Activated effector memory CD4-positive, alpha-beta T cell treated with Interleukin-2 at 50 U/mL for 16 hours (primary cell): ENCODE measurements at places on chromosomes 13 and 19.

GRCh38 chr19:34794066-34794960, 21.3 kb upstream of the ZNF599 start:
- no peak for DNase-seq

DNA sequence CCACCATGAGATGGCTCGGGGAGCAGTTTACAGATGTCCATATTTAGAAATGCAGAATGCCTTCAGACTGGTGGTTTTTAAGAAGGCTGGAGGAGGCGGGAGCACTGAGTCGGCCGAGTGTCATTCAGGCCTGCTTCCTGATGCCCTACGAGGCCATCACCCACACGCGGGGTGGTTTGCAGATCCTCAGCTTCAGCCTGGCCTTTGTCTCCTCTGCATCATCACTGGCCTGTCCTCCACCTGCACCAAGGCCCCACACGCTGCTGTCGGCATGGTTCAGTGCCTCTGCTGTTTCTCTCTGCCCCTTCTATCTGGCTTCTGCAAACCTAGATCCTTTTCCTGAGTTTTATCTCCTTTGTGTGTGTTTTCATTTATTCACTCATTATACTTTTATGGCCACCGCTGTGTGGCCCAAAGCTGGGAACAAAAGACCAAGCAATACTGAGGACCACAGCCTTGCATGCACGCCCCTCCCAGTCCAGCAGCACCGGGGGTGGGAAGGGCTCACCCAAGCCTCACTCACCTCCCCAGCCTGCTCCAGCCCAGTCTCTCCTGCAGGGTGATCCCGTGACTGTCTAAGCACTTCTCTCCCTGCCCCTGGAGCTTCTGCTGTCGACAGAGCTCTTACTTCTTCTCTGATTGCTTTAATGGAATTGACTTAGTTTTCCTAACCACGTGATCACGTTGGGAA, 240.8 kb downstream of the TEX29 start:
- no peak for DNase-seq

- no peak for DNase-seq
Observed at GRCh38 chr19:13281567-13282291, 131.5 kb downstream of the IER2 start.

- DNase-seq = no peak
Observed at GRCh38 chr13:23701186-23701585, 131.0 kb downstream of the TNFRSF19 start.

GRCh38 chr19:53866865-53867224, 838 bp upstream of the MYADM start:
- no peak for DNase-seq

DNA sequence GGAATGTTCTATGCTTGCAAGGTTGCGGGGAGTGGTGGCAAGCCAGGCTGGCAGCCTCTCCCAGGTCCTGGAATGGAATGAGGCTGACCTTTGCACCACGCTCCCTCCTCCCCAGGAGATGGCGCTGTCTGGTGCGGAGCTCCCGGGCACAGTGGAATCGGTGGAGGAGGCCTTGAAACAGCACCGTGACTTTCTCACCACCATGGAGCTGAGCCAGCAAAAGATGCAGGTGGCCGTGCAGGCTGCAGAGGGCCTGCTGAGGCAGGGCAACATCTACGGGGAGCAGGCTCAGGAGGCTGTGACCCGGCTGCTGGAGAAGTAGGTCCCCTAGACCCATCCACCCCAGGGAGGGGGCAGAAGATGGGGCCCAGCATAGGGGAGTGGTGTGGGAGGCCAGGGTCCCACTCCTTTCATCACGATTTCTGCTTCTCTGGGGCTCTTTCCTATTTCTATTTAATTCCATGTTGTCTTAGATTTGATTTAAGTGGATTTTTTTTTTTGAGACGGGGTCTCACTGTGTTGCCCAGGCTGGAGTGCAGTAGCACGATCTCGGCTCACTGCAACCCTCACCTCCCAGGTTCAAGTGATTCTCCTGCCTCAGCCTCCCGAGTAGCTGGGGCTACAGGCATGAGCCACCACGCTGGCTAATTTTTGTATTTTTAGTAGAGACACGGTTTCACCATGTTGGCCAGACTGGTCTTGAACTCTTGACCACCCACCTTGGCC, 53.2 kb upstream of the SHKBP1 start:
- peak; percentile 10 for DNase-seq

- DNase-seq = no peak
Observed at GRCh38 chr13:27203186-27203585, 31.6 kb upstream of the USP12 start.

DNA sequence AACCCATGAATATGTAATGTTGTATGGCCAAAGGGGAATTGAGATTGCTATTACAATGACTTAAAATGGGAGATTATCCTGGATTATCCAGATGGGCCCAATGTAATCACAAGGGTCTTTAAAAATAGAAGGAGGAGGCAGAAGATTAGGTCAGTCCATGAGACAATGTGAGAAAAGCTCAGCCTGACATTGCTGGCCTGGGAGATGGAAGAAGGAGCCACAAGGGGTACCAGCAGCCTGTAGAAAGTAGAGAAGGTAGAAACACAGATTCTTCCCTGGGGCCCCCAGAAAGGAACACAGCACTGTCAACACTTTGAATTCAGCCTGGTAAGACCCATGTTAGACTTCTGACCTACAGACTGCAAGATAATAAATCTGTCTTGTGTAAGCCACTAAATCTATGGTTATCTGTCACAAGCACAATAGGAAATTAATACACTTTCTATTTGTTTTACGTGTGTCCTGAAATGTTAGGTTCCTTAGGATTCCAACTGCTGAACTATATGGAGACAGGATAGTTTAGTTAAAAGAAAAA, 132.9 kb upstream of the SERP2 start:
- DNase-seq = no peak

DNA sequence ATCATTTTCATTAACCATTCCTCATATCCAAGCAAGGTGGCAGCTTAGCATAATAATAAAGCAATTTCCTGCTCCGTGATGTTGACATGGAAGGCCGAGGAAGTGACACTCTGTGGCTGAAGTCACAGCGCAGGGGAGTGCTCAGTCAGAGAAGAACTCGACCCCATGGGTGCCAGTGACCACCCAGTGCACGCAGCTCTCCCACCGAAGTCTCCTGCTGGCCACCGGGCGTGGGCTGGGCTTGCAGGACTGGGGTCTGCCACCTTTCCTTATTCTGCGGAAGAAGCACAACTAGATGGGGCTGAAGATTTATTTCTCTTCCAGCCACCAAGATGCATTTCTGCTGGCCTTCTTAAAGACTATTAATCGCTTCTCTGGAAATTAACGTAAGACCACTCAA, 132.1 kb upstream of the SPACA7 start:
- no peak for DNase-seq

GRCh38 chr13:32790731-32791130, 204.5 kb downstream of the PDS5B start:
- DNase-seq = no peak

DNA sequence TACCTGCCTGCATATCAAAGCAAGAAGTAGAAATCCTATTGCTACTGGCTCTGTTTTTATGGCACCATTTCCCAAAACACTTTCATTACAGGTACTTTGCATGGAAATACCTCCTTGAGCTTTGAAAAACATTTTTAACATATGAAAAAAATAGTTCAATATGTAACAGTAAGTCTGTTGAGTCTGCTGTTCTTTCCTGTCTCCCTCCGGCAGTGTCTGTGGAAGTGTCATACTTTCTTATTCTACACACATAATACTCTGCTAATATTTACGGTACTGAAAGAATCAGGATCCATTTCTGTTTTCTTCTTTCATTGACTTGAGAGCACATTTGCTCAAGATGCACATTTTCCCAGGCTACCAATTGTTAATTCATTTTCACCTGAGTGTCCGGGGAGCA, 8.2 kb upstream of the SERTM1 start:
- no peak for DNase-seq

- no peak for DNase-seq
Observed at GRCh38 chr13:32802159-32802558, 214.1 kb upstream of the KL start.

- peak; percentile 50 for DNase-seq
Observed at GRCh38 chr19:1250437-1251260, 2.3 kb downstream of the MIDN start.

DNA sequence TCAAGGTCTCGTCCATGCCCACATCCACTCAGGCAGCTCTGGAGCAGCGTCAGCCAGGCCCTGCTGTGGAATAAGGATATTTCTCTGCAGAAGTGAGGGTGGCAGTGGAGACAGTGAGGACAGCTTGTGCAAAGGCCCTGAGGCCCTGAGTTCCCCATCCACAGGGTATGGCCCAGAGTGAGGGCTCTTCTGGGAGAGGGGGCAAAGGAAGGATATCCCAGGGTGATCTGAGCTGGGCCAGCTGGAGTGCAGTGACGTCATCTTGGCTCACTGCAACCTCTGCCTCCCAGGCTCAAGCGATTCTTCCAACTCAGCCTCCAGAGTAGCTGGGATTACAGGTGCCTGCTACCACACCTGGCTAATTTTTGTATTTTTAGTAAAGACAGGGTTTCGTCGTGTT, 11.5 kb downstream of the MARK4 start:
- DNase-seq = no peak

GRCh38 chr19:15128162-15128770, 21.1 kb downstream of the SYDE1 start:
- DNase-seq = no peak

DNA sequence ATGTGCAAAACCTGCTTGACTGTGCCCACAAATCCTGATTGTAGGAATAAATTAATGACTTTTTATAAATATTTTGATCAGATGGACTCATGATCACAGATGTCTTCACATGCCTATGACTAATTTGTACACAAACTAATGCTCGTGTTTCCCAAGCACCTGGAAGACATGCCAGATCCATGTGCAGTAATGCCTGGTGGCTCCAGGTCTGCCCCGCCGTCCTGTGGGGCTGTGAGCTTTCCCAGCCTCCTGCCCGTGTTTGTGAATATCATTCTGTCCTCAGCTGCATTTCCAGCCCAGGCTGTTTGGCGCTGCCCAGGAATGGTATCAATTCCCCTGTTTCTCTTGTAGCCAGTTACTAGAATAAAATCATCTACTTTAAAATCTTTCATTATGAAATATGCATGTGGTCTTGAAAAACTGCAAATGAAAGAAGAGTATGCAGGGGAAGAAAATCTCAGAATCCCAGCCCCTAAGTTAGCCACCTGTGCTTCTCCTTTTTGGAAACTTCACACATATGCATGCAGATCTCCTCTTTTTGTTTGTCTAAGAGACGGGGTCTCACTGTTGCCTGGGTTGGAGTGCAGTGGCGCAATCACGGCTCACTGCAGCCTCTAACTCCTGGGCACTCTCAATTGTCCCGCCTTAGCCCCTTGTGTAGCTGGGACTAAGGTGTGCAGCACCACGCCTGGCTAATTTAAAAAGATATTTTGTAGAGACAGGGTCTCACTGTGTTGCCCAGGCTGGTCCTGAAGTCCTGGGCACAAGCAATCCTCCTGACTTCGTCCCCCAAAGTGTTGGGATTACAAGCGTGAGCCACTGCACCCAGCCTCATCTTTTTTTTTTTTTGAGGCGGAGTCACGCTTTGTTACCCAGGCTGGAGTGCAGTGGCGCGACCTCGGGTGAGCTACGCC, 6.2 kb downstream of the RPL28 start:
- no peak for DNase-seq

GRCh38 chr19:44662691-44663385, 8.4 kb upstream of the CEACAM19 start:
- DNase-seq = no peak

- DNase-seq = peak; percentile 12
Observed at GRCh38 chr19:5623397-5624017, 624 bp downstream of the SAFB start.

GRCh38 chr13:113763254-113763653, 4.2 kb downstream of the TMEM255B start:
- DNase-seq = no peak

- peak; percentile 38 for DNase-seq
Observed at GRCh38 chr19:55638864-55639359, 1.9 kb upstream of the ZNF580 start.

- no peak for DNase-seq
Observed at GRCh38 chr13:44930963-44931623, 58.2 kb downstream of the NUFIP1 start.

DNA sequence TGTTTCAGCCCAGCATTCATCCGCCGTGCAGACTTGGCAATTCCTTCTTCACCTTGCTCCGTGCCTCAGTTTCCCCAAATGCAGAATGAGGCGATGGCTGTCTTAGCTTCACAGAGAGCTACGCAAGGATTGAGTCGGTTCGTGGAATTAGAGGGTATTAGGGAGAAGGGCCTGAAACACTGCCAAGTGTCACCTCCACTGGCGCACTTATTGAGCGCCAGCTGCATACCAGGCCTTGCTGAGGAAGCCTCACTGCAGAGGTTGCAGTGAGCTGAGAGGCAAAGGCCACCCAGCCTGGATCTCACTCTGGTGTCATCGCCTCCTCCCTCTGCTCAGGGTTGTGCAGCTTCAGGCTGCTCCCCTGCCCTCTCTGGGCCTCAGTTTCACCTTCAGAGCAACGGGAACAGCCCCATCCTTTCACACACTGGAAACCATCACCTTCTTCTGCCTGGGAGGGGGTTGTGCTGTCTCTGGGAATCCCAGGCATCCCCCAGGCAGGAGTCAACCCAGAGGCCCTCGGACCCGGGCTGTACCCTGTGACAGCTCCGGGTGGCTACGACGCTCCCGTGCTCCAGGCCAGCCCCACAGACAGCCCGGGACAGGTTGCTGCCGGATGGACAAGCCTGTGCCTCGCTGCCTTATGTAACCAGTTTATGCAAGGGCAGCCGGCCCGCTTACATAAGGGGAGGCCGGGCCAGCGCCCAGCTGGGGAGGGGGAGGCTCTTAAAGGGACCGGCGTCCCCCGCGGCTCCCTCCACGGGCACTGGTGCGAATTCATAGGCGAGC, 31.9 kb downstream of the NFIC start:
- DNase-seq = no peak
